Kidney (tissue), 22 donors: ENCODE measurements at places on chromosomes 7 and 10. TPM values are rescaled to one million over a fixed set of nuclear protein-coding genes. Genes with fewer than 3 reads are reported as not detected.

The ANKRD1 gene
- not detected for total RNA-seq

The PDIA4 gene
- total RNA-seq: 159 TPM

The PVRIG gene
- total RNA-seq: 3.2 TPM

The MSMB gene
- total RNA-seq: not detected

The PTPRZ1 gene
- total RNA-seq: 0.98 TPM

The GIMAP6 gene
- 48.7 TPM for total RNA-seq

The DNAJB12 gene
- 37.7 TPM for total RNA-seq

The HKDC1 gene
- total RNA-seq: 27.4 TPM

The CHAT gene
- not detected for total RNA-seq
